ENCODE measurements at places on chromosomes 1 and 21. TPM values are rescaled to one million over a fixed set of nuclear protein-coding genes. Genes with fewer than 3 reads are reported as not detected.

The TEDDM1 gene
- not detected for total RNA-seq

The ANKRD35 gene
- 0.20 TPM for total RNA-seq

The ADCY10 gene
- 0.24 TPM for total RNA-seq

- H3K36me3 ChIP-seq: no peaks in the 10 kb centered on the region
- H3K4me3 ChIP-seq: no peak overlapping the region
- H3K27me3 ChIP-seq: peaks cover 11% of the 10 kb centered on the region
- no peaks in the 10 kb centered on the region for H3K4me1 ChIP-seq
- no peak for DNase-seq
Observed at GRCh38 chr1:184919892-184920291, 54.4 kb downstream of the NIBAN1 start.

GRCh38 chr1:181345146-181345545, 138.2 kb upstream of the CACNA1E start:
- H3K36me3 ChIP-seq: no peaks in the 10 kb centered on the region
- peaks cover 7% of the 10 kb centered on the region for H3K4me1 ChIP-seq
- H3K27me3 ChIP-seq: no peaks in the 10 kb centered on the region
- DNase-seq: no peak
